H1 (cell line): ENCODE measurements at places on chromosomes 12 and 14. TPM values are rescaled to one million over a fixed set of nuclear protein-coding genes. Genes with fewer than 3 reads are reported as not detected.

GRCh38 chr12:121789233-121789781, 4.2 kb downstream of the RHOF start:
- H3K4me3 ChIP-seq: no peak overlapping the region
- H3K27me3 ChIP-seq: peaks cover 5% of the 10 kb centered on the region; the same call in 1 of the 2 replicates
- no peaks in the 10 kb centered on the region for H3K4me1 ChIP-seq
- DNase-seq: no peak
- H3K36me3 ChIP-seq: no peaks in the 10 kb centered on the region

DNA sequence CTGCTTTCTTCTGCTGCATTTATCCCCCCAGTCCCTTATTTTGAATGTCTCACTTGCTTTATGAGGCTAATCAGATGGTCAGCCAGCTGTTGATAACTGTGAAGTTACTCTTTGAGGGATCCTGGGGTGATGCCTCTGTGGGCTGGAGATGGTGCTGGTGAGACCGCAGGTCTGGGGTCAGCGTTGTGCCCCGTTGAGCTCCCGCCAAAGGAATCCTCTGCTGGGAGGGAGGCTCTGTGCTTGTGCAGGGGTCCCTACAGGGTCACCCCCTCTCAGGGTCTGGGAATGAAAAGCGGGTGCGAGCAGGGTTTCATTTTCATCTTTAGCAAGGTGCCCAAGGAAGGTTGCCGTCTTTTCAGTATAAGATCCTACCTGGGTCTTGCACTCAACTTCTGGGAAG, 161.2 kb upstream of the RTL1 start:
- H3K4me1 ChIP-seq: no peaks in the 10 kb centered on the region
- no peaks in the 10 kb centered on the region for H3K27me3 ChIP-seq
- H3K36me3 ChIP-seq: no peaks in the 10 kb centered on the region
- no peak overlapping the region for H3K4me3 ChIP-seq

DNA sequence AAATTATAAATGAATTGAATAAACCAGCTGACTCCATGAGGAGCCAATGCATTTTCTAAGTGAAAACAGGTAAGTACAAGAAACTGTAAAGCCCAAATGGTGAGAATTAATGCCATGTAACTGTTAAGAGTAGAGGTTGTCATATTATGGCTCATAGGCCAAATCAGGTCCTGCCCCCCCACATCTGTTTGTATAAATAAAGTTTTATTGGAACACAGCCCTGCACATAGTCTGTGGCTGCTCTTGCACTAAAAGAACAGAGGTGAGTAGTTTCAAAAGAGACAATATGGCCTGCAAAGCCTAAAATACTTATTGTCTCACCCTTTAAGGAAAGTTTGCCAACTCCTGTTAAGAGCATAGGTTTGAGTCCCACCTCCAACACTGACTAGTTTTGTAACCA, 140.5 kb upstream of the SRRM4 start:
- no peak overlapping the region for H3K27ac ChIP-seq
- no peaks in the 10 kb centered on the region for H3K27me3 ChIP-seq
- no peaks in the 10 kb centered on the region for H3K4me1 ChIP-seq
- no peaks in the 10 kb centered on the region for H3K36me3 ChIP-seq
- DNase-seq: no peak
- no peak overlapping the region for H3K4me3 ChIP-seq

DNA sequence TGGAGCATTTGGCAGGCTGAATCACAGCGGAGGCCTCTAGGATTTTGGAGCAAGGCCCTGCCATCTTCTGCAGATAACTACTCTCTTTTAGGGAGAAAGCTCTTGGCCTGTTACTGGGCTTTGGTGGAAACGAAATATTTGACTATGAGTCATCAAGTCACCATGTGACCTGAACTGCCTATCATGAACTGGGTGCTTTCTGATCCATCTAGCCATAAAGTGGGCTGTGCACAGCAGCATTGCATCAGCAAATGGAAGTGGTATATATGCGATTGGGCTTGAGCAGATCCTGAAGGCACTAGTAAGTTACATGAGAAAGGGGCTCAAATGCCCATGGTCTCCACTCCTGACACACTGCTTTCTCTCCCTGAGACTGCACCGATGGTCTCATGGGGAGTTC, 21.1 kb downstream of the GYS2 start:
- no peak overlapping the region for H3K4me3 ChIP-seq
- no peaks in the 10 kb centered on the region for H3K27me3 ChIP-seq
- no peak for DNase-seq
- no peak overlapping the region for H3K27ac ChIP-seq

Gene DNM1L
- total RNA-seq: 81.5 and 93.9 TPM in 2 replicates

Gene CCDC177
- 2.8 and 2.9 TPM in 2 replicates for total RNA-seq

Gene SLC5A8
- total RNA-seq: 0.11 TPM in 1 of 2 replicates, not detected in the other

DNA sequence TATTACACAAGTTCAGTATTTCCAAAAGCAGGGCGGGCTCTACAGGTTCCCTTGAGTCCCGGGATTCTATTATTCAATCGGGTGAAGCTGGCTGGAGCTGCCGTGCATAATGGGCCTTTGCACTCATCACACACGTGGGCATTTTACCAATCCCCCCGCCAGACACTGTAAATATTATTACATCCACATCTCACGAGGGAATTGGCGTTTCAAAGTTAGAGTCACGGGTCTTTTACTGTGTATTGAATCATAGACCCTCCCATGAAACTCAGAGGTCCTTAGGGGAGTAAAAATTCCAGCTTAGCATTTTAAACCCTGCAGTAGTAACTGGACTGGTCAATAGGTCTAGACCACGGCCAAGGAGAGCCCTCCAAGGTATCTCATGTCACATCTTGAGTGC, 70.3 kb downstream of the MAP1LC3B2 start:
- no peaks in the 10 kb centered on the region for H3K27me3 ChIP-seq
- no peaks in the 10 kb centered on the region for H3K36me3 ChIP-seq
- no peak for DNase-seq
- H3K4me1 ChIP-seq: peaks cover 10% of the 10 kb centered on the region; the same call in 1 of the 2 replicates

GRCh38 chr12:9869307-9870161, at the start of gene CLEC2B:
Gene CLEC2B (minus strand): TSS chr12:9869354.
- no peak for DNase-seq
- no peaks in the 10 kb centered on the region for H3K27me3 ChIP-seq
- H3K4me3 ChIP-seq: no peak within 1 kb of the TSS
- no peak within 1 kb of the TSS for H3K27ac ChIP-seq
- H3K36me3 ChIP-seq: no peaks in the 10 kb centered on the region

DNA sequence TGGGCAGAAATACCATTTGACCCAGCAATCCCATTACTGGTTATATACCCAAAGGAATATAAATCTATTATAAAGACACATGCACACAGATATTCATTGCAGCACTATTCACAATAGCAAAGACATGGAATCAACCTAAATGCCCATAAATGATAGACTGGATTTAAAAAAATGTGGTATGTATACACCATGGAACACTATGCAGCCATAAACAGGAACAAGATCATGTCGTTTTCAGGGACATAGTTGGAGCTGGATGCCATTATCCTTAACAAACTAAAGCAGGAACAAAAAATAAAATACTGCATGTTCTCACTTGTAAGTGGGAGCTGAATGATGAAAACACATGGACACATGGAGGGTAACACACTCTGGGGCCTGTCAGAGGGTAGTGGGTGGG, 335.6 kb downstream of the BTG1 start:
- no peaks in the 10 kb centered on the region for H3K4me1 ChIP-seq
- no peak for DNase-seq
- no peak overlapping the region for H3K4me3 ChIP-seq
- no peaks in the 10 kb centered on the region for H3K36me3 ChIP-seq
- no peak overlapping the region for H3K27ac ChIP-seq
- no peaks in the 10 kb centered on the region for H3K27me3 ChIP-seq

DNA sequence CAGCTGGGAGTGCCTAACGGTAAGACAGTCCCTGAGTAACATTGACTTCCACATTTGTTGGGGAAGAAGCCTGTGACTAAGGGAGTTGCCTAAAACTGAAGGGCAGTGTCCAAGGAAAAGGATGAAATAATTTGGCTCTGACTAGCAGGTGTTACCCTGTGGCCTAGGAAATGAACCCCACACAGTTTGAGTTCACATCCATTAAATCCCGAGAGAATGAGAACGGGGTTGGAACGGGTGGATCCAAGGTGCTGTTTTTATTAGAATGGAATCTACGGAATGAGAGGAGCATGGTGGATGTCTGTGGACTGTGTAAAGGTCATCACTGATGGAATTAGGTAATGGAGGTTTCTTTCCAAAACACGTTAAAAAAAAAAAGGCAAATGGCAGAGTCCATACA, 324.0 kb downstream of the MED13L start:
- H3K27me3 ChIP-seq: no peaks in the 10 kb centered on the region
- no peaks in the 10 kb centered on the region; the same call in 1 of the 2 replicates for H3K36me3 ChIP-seq
- no peak for DNase-seq
- H3K27ac ChIP-seq: no peak overlapping the region

GRCh38 chr14:51424561-51425251, 184.7 kb downstream of the TMX1 start:
- no peaks in the 10 kb centered on the region for H3K27me3 ChIP-seq
- no peak overlapping the region for H3K27ac ChIP-seq
- H3K4me1 ChIP-seq: peaks cover 4% of the 10 kb centered on the region; the same call in 1 of the 2 replicates
- DNase-seq: no peak
- H3K4me3 ChIP-seq: no peak overlapping the region

Gene INHBE
- 7.0 and 10.2 TPM in 2 replicates for total RNA-seq

DNA sequence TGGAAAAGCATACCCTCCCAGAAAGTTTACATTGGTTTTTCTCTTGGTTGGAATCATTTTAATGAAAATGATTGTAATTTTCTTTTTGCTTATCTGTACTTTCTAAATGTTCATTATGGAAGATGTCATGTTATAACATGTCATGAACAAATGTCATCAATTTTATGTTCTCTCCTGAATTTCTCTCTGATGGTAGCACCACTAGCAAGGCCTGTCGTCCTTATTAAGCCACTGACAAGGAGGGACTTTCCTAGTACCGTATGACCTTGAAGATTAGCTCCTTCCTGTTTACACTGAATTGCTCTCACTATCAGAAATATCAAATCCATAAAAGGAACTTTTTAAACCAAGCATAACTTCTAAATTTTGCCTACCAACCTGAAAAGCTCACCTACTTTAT, 99.0 kb downstream of the ESR2 start:
- H3K4me3 ChIP-seq: no peak overlapping the region
- no peak for DNase-seq
- H3K36me3 ChIP-seq: no peaks in the 10 kb centered on the region
- peaks cover 12% of the 10 kb centered on the region for H3K4me1 ChIP-seq

Gene TEX52
- total RNA-seq: not detected in 2 replicates

Gene GLT8D2
- 5.7 and 6.8 TPM in 2 replicates for total RNA-seq

GRCh38 chr12:44021471-44021971, 185.6 kb downstream of the TMEM117 start:
- no peaks in the 10 kb centered on the region for H3K36me3 ChIP-seq
- DNase-seq: no peak
- no peak overlapping the region for H3K27ac ChIP-seq
- H3K4me3 ChIP-seq: no peak overlapping the region
- no peaks in the 10 kb centered on the region; the same call in 1 of the 2 replicates for H3K4me1 ChIP-seq

- H3K36me3 ChIP-seq: no peaks in the 10 kb centered on the region
- H3K27me3 ChIP-seq: no peaks in the 10 kb centered on the region
- H3K4me1 ChIP-seq: no peaks in the 10 kb centered on the region
These were observed 34.3 kb upstream of the DICER1 start for GRCh38 chr14:95191445-95192199.

Gene TSPAN9
- 26.1 and 29.1 TPM in 2 replicates for total RNA-seq

- no peak overlapping the region for H3K27ac ChIP-seq
- no peaks in the 10 kb centered on the region for H3K27me3 ChIP-seq
- DNase-seq: no peak
- no peaks in the 10 kb centered on the region; the same call in 1 of the 2 replicates for H3K36me3 ChIP-seq
- H3K4me1 ChIP-seq: 0 out of 2 replicates have a peak, but pooled peaks cover 2% of the 10 kb centered on the region
- no peak overlapping the region for H3K4me3 ChIP-seq
These were observed 94.1 kb downstream of the SLC2A13 start for GRCh38 chr12:40011775-40012129.

- DNase-seq: no peak
- no peak overlapping the region for H3K4me3 ChIP-seq
- H3K27me3 ChIP-seq: no peaks in the 10 kb centered on the region
- no peak overlapping the region for H3K27ac ChIP-seq
- no peaks in the 10 kb centered on the region for H3K4me1 ChIP-seq
- no peaks in the 10 kb centered on the region for H3K36me3 ChIP-seq
These were observed 675.6 kb upstream of the MDGA2 start for GRCh38 chr14:48350971-48351370.

- no peak for DNase-seq
- no peaks in the 10 kb centered on the region for H3K36me3 ChIP-seq
- H3K4me1 ChIP-seq: peaks cover 6% of the 10 kb centered on the region
- no peak overlapping the region for H3K4me3 ChIP-seq
- no peak overlapping the region for H3K27ac ChIP-seq
These were observed 47.8 kb upstream of the ETV6 start for GRCh38 chr12:11601647-11602046.

DNA sequence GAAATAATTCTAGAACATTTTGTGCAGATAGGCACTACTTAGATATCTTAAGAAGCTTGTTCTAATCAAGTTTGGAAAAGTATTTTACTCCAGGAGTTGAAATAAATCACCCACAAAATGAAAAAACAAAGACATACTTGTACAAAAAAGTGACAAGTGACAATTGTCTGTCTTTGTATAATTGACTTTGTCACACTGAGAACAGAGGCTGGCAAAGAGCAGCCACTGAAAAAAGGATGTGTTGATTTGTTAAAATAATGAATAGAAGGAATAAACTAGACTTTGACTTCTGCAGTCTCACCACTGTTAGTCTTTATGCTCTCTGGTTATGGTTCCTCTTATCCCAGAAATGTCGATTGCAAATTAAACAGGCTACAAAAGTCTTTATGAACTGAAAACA, 77.6 kb downstream of the PTPRR start:
- H3K4me3 ChIP-seq: no peak overlapping the region
- H3K27ac ChIP-seq: no peak overlapping the region
- DNase-seq: no peak
- no peaks in the 10 kb centered on the region for H3K4me1 ChIP-seq
- no peaks in the 10 kb centered on the region for H3K27me3 ChIP-seq
- H3K36me3 ChIP-seq: no peaks in the 10 kb centered on the region
